Right cardiac atrium (tissue), 5 donors: ENCODE measurements at places on chromosomes 6 and 20. TPM values are rescaled to one million over a fixed set of nuclear protein-coding genes. Genes with fewer than 3 reads are reported as not detected.
A peak's percentile ranks its signal among the peaks of the same experiment; 100 is the strongest.

DNA sequence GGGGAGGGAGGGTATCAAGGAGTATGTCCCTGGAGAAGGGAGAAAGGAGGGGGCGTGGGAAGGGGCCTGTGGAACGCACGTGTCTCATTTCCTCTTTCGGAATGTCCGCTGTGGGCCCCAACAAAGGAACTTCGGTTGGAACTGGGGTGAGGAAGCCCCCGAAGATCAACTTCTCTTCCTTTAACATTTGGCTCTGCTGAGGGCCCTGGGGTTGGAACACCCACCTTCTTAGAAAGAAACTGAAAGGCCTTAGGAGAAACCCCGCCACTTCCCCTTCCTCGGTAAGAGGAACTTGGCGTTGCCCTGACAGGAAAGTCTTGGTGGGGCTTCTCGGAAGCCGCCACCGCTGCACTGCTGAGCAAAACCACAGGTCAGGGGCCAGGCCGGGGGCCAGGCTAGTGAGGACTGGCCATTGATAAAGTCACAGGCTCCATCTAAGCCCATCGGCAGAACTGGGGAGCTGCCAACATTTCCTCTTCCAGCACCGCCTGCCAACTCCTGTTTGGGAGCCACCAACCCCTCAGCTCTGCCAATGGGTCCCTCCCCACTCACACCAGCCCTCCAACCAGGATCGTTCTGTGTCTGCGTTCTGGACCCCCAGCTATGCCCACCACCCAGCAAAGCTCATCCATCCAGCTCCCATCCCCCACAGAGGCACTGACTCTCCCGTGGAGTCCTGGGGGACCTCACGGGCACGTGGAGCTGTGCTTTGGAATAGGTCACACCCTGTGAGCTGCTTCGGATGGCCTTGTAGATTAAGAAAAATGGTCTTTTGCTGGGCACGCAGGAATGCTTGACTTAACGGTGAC lies 44.8 kb downstream of the FGD2 start:
- DNase-seq: peak; percentile 75

- no peak for DNase-seq
Observed at GRCh38 chr20:44362466-44362940, 7.0 kb downstream of the HNF4A start.

- no peak for DNase-seq
Observed at GRCh38 chr6:55617272-55617671, 38.3 kb upstream of the HMGCLL1 start.

DNA sequence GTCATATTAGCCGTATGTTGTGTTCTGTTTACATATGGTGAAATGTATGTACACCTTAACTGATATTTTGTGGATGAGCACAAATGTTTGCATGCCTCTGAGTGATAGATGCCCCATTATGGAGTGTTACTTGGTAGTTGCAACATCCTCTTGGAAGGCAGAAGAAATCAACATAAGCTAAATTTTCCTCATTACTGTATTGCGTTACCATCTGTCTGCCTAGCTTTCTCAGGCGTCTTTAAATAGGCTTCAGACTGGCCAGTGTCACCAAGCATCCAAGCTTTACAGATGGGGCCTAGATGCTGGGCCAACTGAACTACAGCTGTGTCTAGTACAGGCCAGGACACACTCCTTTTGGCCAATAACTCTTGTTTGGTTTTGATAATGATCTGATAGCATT lies 250.6 kb downstream of the SAMD5 start:
- peak; percentile 42 for DNase-seq

DNA sequence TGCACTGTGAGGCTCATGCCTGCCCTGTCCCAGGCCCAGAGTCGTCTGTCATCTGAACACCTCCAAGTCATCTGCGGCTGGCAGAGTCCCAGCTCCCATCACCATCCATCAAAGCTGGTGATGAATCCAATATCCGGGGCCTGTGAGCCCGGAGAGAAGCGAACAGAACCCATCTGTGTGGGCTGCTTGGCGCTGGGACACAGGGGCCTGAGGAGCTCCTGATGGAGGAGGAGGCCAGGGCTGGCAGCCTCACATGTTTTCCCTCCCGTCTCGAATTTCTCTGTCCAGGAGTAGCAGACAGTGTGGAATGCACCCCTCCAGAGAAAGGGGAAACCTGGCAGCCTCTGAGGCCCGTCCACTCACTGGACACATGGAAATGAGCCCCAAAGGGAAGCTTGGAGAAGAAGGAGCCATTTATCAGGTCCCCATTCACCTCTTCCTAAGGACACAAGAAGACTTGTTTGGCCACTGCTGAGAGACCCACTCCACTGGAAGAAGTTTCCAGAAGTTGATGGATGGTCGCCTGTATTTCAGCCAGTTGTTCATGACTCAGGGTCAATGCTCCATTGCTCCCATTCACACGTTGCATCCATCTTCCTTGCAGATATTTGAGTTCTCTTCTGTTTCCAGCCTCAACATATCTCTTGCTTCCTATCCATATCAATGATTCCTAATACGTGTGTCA lies 307.5 kb upstream of the SULF2 start:
- DNase-seq: no peak

- DNase-seq: no peak
Observed at GRCh38 chr20:8291873-8292272, 159.8 kb downstream of the PLCB1 start.

DNA sequence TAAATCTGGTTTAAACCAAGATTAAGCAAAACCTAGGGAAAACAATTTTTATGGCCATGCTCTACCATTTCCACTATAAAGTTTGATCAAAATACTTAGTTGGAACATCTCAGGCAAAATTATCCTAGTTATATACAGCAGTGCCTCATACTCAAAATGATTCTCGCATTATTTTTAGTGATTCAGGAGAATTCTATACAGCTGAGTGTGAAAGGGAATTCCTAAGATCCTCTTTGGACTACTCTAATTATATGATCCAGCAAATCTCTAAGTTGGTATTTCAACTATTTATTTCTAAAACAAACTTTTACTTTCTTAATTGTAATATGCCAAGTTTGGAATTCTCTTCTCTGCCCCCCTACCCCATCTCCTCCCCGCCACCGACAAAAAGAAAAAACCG lies 8.6 kb downstream of the DTNBP1 start:
- DNase-seq: no peak

- DNase-seq: peak; percentile 24
Observed at GRCh38 chr6:45420083-45420908, 42.6 kb upstream of the SUPT3H start.

- DNase-seq: peak; percentile 61
Observed at GRCh38 chr6:125169058-125169457, 15.5 kb downstream of the TPD52L1 start.

GRCh38 chr6:4460586-4461475 lies 315.4 kb upstream of the CDYL start:
- DNase-seq: peak; percentile 83

DNA sequence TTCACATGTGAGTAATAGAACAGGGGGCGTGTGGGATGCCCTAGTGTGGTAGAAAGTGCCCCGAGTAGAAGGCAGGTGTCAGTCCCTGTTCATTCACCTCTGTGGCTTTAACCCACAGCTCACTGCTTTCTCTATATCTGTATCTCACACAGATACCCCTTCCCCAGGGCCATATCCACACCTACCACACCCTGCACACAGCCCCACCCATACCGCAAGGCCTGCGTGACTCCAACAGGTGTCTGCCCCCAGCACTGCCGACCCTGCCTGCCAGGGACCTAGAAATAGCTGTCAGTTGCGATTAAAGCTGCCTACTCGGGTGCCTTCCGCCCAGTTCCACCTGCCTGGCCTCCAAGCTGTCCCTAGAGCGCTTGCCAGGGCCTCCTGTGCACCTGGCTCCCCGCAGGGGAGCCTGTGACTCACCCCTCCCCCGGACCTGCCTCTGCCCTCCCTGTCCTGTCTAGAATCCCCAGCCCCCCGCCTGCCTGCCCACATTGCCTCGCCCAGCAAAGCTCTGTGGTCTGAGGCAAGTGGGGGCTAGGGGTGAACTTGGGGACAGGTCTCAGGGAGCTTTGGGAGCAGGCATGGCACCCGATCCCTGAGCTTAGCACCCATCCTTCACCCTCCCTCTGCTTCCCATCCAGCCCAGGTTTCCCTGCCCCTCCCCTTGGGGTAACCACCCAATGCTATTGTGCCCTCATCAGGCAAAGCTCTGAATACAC lies 38.3 kb upstream of the ID1 start:
- DNase-seq: no peak

DNA sequence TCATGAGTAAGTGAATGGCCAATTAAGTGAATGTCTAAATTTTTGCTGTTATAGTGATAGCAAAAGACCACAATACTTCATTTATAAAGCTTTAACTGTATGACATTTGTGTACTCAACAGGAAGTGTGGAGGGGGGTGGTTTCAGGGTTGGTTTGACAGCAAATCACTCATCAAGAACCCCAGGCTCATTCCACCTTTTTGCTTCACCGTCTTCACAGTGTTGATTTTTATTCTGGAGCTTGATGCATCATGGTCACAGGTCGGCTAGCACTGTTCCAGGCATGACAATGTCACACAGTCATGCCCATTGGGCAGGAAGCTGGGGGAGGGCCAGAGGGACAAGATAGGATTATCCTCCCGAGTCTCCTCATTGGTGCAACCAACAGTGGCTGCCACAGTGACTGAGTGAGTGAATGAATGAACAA lies 75.0 kb downstream of the MDGA1 start:
- no peak for DNase-seq

- no peak for DNase-seq
Observed at GRCh38 chr6:136553166-136553787, 3.1 kb upstream of the MAP7 start.

DNA sequence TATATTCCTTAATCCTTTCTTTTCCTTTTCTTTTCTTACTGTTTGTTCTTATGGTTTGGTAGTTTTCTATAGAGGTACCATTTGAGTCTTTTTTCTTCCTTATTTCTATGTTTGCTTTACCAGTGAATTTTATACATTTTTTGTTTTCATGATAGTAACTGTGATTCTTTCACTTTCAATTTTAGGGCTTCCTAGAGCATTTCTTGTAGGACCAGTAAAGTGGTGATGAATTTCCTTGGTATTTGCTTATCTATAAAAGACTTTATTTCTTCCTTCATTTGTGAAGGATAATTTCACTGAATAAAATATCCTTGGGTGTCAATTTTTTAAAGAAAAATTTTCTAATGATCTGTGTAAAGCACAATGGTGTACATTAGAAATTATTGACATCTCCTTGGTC lies 637.4 kb downstream of the CD109 start:
- DNase-seq: no peak

GRCh38 chr6:163248051-163248450 lies 166.5 kb upstream of the QKI start:
- DNase-seq: no peak

The DEF6 gene
- 1.3 TPM for polyA plus RNA-seq

The HEBP2 gene
- 39.5 TPM for polyA plus RNA-seq

The TUBB2B gene
- 4.7 TPM for polyA plus RNA-seq

The CALHM4 gene
- 0.20 TPM for polyA plus RNA-seq

The CTCFL gene
- not detected for polyA plus RNA-seq
